Adrenal gland (tissue), 19 donors: ENCODE measurements at places on chromosomes 11 and 22. TPM values are rescaled to one million over a fixed set of nuclear protein-coding genes. Genes with fewer than 3 reads are reported as not detected.
A peak's percentile ranks its signal among the peaks of the same experiment; 100 is the strongest.

DNA sequence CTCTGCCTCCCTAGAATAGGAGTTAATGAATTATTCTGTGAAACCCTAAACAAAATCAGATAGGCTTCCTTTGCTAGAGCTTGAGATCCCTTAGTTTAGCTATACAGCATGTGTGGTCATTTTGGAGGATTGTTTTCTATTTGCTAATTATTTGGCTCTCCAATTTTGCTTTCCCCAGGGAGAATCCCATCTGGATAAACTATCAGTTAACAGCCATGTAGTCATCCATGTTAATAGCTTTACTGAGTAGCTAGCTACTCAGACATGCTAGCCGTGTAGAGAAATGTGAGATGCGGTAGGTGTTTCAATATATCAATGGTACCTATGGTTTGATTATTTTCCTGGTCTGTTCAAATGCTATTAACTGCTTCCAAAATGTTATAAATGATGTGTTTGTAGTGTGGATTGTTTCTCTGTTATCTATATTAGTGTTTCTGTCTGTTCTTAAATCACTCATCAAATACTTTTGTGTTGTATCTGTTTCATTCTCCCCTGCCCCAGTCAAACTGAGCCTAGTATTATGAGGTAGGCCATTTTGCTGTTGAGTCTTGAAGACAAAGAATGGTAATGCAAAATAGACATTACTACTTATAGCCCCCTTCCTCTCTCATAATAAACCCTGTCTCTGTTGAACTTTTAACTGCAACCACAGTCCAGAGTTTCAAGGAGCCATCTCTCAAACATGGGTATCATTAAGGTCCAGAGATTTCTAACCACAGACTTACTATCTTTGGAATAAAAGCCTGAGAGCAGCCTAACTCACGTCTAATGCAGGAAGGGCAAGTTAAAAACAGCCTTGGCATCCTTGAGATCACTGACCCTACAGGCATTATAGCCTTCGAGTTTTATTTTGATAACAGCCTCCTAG lies 56.1 kb upstream of the GRAMD1B start:
- DNase-seq = no peak
- no peaks in the 10 kb centered on the region for H3K27me3 ChIP-seq
- H3K4me1 ChIP-seq = peaks cover 5% of the 10 kb centered on the region
- H3K4me3 ChIP-seq = no peak overlapping the region
- no peaks in the 10 kb centered on the region for H3K36me3 ChIP-seq

DNA sequence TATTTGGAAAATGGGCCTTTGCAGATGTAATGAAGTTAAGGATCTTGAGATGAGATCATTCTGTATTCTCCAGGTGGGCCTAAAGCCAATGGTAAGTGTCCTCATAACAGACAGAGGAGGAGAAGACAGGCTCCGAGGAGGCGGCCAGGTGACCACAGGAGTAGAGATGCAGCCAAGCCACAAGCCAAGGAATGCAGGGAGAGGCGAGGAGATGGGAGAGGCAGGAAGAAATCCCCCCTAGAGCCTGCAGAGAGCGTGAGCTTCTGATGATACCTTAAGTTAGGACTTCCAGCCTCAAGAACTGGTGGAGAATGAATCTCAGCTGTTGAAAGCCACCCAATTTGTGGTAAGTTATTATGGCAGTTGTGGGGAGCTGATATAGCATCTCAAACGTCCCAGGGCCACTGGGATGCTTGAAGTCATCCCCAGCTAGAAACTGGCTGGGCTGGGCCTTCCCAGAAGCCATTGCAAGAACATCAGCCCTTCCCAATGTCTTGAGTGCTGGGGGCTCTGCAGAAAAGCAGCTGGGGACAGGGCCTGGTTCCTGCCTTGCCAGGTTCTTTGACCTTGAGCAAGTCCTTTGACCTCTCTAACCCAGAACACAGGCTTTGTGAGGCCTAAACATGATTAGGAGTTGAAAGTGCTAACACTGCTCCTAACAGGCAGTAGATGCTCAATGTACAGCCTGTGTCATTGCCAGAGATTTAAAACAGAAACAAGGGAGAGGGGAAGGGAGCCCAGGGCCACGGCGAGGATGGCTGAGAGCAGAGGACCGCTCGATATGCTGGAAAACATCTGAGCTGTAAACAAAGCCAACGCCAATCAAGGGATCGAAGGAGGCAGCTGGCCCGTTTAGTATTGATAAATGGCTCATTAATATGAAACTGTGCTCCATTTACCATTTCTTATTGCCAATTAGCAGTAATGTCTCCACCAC lies 632.3 kb downstream of the TBC1D22A start:
- H3K4me3 ChIP-seq = no peak overlapping the region
- no peaks in the 10 kb centered on the region for H3K27me3 ChIP-seq
- H3K4me1 ChIP-seq = no peaks in the 10 kb centered on the region
- DNase-seq = no peak
- H3K27ac ChIP-seq = no peak overlapping the region

- H3K27ac ChIP-seq = no peak within 1 kb of the TSS
- H3K36me3 ChIP-seq = no peaks in the 10 kb centered on the region
- H3K4me1 ChIP-seq = no peaks in the 10 kb centered on the region
- DNase-seq = peak; percentile 66
Measured at GRCh38 chr11:61679893-61680621, at the start of gene DAGLA. TSS of gene DAGLA (plus strand) at chr11:61680391. CDS start at chr11:61720156, 39,765 bp downstream.

DNA sequence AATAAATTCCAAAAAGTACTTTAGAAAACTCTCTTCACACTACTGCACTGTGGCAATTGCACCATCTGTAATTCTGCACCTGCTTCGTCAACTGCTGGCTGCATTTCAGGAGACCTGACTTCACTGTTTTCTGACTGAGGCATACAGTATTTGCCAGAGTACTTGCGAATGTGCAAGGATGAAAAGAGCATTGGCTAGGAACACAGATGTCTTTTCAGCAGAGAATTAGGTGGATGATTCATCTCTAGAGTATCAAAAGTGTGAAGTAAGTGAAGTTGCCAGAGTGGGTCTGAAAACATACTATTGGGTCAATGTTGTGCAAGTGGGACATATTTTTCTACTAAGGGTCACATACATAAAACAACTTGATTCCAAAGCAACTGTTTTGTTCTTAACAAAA lies 427.5 kb upstream of the CCDC90B start:
- no peak for DNase-seq
- no peak overlapping the region for H3K4me3 ChIP-seq
- no peaks in the 10 kb centered on the region for H3K27me3 ChIP-seq
- H3K4me1 ChIP-seq = no peaks in the 10 kb centered on the region
- H3K36me3 ChIP-seq = no peaks in the 10 kb centered on the region
- H3K27ac ChIP-seq = no peak overlapping the region

DNA sequence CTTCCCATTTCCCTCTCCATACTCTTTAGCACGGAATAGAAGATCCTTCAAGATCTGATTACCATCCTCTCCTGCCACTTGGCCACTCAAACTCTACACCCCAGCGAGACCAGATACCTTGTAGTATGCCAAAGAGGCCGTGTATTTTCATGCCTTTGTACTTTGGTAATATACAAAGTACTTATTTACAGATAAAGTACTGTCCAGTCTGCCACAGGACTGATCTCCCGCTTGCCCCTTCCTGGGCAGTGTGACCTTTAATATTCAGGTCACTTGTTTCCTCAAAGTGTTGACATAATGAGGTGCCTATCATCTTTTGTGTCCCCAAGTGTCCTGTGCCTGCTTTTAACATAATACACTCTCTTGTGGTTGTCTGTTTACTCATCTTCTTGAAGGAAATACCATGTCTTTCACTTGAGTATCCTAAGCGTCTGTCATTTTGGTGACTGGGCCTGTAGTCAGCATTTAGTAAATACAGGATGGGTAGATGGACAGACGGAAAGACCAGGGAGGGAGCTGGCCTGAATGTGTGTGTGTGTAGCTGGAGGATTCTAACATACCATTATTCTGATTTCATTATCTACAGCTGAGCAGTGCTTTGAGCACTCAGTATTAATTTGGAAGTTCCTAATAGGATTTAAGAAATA lies 137.4 kb downstream of the NAV2 start:
- H3K36me3 ChIP-seq = no peaks in the 10 kb centered on the region
- no peak overlapping the region for H3K27ac ChIP-seq
- no peaks in the 10 kb centered on the region for H3K27me3 ChIP-seq
- no peaks in the 10 kb centered on the region for H3K4me1 ChIP-seq
- no peak overlapping the region for H3K4me3 ChIP-seq

DNA sequence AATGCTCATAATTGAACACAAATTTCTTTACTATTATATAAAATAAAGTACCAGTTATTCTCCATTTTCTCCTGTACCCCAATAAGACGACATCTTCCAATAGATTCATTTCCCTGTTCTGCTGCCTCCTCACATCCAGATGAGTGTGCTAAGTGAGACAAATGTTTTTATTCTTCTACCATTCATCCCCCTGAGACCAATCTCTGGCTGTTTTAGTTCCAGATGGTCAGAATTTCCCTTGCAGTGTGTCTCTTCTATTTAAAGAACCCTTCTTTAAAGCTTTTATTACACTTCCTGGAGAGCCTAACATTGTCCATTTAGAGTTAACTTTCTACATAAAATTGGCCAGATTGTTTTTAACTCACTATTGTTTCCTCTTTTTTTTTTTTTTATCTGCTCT lies 41.2 kb upstream of the GLYATL1 start:
- no peak for DNase-seq
- peaks cover 4% of the 10 kb centered on the region for H3K27me3 ChIP-seq
- H3K36me3 ChIP-seq = no peaks in the 10 kb centered on the region
- no peak overlapping the region for H3K27ac ChIP-seq
- no peaks in the 10 kb centered on the region for H3K4me1 ChIP-seq

DNA sequence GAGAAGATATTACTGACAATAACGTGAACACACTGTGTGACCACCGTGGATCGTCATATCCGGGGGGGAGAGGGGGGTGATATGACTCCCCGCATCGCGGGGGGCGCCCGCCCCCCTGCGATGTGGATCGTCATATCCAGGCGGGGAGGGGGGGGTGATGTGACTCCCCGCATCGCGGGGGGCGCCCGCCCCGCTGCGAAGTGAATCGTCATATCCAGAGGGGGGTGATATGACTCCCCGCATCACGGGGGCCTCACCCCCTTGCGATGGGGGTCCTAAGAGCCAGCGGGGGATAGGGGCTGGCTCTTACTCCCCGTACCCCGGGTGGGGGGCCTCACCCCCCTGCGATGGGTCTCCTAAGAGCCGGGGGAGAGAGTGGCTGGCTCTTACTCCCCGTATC lies 19.9 kb downstream of the UNC93B1 start:
- no peak overlapping the region for H3K27ac ChIP-seq
- DNase-seq = no peak
- no peak overlapping the region for H3K4me3 ChIP-seq

- peaks cover 9% of the 10 kb centered on the region for H3K4me1 ChIP-seq
- DNase-seq = peak; percentile 93
- no peaks in the 10 kb centered on the region for H3K36me3 ChIP-seq
- H3K27ac ChIP-seq = peak overlapping the region; percentile 66
- peak overlapping the region; percentile 17 for H3K4me3 ChIP-seq
- H3K27me3 ChIP-seq = no peaks in the 10 kb centered on the region
Measured at GRCh38 chr11:126317756-126318573, 14.1 kb downstream of the DCPS start.

SNX32 gene
- not detected for total RNA-seq

CFAP300 gene
- 2.7 TPM for total RNA-seq

MIOX gene
- total RNA-seq = not detected
